COLO829 (cell line): ENCODE measurements at places on chromosomes 16 and 17.
A peak's percentile ranks its signal among the peaks of the same experiment; 100 is the strongest.

DNA sequence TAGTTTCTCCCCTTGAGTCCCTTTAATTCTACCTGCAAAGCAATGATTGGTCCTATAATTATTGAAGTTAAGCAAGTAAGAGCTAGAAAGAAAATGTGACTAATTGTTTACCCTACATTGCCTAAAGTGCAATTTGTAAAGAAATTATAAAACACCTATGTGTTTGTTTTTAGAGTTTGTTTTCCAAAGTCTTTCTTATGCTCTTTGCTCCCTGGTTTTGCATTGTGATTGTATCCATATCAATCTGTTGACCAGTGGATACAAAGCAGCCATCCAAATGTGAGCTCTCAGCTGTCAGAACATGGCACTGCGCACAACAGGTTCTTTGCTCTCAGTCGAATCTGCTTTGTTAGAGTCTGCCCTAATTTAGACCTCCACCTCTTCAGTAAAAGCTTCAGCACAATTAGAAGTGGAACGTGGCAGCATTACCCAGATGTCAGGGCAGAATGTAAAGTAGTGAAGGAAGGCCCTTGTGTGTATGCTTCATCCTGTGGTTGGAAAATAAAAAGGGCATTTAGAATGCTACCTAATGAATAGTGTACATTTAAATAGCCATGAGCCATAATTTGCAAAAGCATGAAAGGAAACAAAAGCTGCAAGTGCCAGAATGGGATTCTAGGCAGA lies 70.5 kb downstream of the AATF start:
- peak; percentile 52 for DNase-seq

DNA sequence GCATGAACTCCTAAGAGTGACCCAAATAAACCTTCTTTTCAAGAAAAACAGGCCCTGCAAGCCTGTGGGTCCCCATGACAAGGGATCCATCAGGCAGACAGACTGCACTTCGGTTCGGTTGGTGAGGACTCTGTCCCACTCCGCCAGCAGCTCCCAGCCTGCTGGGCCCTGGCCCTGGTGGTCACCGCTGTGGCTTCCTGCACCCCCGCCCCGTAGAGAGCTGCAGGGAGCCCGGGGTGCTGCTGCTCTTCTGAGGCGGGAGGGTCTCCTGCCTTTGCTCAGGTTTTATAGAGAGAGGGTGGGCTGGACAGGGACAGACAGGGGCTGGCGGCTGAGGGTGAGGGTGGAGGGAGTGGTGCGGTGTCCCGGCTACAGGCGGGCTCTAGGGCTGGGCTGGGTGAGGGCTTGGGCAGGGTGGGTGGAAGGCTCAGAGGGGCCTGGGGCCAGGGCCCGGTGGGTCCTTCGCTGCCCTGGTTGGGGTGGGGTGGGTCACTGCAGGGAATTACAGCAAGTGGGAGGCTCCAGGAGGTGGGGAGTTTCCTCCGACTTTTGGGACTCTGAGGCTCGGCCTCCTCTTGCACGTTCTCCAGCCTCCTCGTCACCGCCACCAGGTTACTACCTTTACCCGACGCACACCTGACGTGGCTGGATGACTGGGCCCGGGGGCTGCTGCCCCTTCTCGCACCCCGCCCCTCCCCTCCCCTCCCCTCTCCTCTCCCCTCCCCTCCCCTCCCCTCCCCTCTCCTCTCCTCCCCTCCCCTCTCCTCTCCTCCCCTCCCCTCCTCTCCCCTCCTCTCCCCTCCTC lies 90.2 kb upstream of the CBX4 start:
- no peak for DNase-seq

DNA sequence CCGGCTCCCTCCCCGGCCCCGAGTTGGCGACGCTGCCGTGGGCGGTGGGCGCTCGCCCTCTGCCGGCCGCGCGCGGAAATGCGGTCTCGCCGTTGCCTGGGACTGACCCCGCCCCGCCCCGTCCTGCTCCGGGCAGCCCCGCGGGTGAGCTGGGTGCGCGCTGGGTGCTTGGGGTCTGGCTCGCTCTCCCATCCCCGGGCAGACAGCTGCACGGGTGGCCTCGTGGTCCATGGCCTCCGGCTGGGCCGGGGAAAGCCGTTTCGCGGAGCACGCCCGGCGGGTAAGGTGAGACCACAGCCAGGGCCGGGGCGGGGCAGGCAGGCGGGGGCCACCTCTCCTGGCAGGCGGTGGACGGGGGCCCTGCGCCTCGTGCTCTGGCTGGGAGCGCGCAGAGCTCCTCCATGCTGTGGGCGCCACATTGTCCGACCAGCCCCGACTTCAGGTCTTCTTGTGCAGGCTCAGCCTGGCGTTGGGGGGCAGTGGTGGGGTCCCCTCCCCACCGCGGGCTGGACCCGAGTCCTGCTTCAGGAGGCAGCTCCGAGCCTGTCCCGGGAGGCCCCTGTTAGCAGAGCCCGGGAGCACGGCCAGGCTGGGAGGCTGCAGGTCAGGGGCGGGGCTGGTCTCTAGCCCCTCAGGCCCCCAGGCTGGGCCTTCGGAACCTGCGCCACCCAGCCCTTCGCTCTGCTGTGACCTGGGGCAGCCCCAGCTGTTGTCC lies 7.0 kb upstream of the C1QTNF8 start:
- peak; percentile 61 for DNase-seq

DNA sequence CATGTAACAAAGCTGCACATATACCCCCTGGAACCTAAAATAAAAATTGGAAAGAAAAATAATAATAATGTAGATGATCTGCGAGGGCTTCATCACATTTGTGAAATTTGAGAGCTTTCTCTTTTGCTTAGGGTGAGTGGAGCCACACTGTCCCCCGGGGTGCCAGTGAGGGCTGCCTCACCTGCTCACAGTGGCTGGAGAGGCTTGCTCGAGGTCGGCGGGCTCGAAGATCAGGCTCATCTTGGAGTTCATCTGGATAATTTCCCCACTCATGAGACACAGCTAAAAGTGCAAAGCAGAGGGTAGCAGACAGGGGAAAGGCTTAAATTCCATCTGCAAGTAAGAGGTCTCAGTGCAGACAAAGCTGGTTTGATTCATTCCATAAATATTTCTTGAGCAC lies 123.8 kb downstream of the DNAH3 start:
- DNase-seq = no peak

DNA sequence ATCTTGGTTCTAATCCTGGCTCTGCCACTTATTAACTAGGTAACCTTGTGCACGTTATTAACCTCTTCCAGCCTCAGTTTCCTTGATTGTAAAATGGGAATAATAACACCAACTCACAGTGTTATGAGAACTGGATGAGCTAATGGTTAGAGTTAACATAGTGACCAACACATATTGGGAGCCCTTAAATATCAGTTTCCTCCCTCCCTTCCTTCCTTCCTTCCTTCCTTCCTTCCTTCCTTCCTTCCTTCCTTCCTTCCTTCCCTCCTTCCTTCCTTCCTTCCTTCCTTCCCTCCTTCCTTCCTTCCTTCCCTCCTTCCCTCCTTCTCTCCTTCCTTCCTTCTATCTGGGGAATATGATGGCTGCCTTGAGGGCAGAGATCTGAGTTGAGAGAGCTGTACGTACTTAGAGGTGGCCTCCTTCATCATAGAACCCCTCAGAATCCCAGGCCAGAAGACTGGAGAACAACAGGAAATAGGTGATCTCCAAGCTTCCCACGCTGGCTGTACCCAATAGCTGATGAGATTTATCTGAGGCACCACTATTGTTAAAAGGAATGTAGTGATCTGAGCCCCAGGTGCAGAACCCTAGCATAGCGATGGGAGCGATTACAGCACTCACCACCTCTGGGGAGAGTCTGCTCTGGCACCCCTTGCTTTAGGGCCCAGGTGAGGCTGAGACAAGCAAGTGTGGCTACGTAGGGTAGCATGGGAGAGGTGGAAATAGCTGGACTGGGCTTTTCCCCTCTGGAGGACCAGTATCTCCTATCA lies 26.2 kb downstream of the CCR7 start:
- no peak for DNase-seq

- DNase-seq = no peak
These were observed 558 bp downstream of the PEX12 start for GRCh38 chr17:35577830-35578196.

DNA sequence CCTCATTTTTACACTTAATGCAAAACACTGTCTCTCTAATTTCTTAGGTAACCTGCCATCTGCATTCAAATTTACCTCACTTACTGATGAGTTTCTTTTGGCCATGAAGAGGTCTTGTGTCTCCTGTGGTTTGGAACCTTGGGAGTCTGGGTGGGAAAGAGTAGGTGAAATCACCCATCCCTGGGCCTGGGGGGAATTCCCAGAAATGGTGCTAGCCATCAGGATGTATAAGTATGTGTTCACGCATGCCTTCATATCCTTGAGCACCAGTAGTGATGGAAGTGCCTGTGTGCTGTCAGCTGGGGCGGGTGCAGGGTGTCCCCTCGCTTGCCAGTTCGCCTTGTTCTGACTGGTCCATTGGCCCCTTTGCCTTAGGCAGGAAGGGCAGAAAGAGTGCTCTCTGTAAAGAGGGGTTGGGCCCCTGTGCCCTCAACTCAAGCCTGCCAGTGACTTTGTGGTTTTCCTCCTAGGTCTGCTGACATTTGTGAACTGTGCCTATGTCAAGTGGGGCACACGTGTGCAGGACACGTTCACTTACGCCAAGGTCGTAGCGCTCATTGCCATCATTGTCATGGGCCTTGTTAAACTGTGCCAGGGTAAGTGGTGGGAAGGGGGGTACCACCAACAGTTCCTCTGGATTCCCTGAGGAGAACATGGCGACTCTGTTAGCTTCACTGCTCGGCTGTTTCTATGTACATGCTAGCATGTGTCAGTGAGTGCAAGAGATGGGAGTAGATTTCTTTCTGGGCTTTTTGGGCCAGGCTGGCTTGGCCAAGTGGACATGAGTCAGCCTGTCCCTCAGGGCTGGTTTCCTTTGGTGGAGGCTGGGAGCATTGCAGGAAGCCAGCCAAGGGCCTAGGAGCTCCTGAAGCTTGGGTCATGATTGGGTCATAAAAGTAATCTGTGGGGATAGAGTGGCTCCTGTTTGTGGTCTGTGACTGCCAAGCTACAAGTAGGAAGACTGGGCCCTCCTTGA lies 23.2 kb downstream of the SLC7A6OS start:
- DNase-seq = no peak

DNA sequence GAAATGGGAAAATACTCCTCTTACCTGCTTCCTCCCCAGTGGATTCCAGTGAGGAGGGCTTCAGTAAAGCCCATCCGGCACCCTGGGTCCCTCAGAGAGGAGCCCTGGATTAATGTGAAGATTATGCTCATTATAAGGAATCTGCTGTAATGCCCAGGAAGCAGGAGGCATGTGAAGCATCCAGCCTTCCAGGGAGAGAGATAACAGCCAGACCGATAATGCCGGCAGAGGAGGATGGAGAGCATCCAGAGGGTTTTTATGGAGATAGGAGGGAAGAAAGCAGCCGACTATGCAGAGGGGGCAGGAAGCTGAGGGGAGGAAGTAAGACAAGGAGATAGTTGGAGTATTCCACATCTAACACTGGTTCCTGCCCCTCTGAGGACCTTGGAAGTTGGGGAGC lies 53.7 kb upstream of the TMEM132E start:
- no peak for DNase-seq

- no peak for DNase-seq
These were observed 1183.2 kb downstream of the CDH11 start for GRCh38 chr16:63938661-63939060.

- DNase-seq = no peak
These were observed 396.9 kb downstream of the CDH13 start for GRCh38 chr16:83023640-83024039.

DNA sequence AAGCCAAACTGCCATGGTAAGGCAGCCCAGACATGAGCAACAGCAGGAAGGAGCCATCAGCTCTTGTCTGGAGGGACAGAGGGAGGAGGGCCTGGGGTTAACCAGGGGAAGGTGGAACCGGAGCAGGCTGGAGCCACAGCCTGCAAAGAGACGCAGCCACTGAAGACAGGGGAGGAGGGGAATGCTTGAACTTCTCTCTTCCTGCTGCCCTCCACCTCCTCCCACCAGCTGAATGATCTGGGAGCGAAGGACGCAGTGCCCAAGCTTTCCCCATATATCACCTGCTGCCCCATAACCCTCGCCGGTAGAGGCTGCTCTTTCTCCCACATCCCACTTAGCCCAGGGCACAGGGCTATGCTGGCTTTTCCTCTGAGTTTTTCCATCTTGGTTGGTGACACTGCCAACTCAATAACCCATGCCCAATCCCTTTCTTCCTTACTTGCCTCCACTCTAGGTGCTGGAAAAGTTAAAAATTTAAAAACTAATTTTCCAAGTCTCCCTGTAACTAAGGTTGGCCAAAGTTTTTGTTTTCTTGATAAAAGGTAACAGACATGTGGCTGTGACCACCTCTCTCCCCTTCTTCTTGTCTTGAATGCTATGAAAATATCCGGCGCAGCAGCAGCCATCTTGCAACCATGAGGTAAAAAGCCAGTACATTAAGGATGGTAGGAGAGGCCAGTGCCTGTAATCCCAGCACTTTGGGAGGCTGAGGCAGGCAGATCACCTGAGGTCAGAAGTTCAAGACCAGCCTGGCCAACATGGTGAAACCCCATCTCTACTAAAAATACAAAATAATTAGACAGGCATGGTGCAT lies 21.8 kb upstream of the CACNG4 start:
- no peak for DNase-seq

- DNase-seq = no peak
These were observed 154.2 kb downstream of the MRM1 start for GRCh38 chr17:36755586-36755985.

DNA sequence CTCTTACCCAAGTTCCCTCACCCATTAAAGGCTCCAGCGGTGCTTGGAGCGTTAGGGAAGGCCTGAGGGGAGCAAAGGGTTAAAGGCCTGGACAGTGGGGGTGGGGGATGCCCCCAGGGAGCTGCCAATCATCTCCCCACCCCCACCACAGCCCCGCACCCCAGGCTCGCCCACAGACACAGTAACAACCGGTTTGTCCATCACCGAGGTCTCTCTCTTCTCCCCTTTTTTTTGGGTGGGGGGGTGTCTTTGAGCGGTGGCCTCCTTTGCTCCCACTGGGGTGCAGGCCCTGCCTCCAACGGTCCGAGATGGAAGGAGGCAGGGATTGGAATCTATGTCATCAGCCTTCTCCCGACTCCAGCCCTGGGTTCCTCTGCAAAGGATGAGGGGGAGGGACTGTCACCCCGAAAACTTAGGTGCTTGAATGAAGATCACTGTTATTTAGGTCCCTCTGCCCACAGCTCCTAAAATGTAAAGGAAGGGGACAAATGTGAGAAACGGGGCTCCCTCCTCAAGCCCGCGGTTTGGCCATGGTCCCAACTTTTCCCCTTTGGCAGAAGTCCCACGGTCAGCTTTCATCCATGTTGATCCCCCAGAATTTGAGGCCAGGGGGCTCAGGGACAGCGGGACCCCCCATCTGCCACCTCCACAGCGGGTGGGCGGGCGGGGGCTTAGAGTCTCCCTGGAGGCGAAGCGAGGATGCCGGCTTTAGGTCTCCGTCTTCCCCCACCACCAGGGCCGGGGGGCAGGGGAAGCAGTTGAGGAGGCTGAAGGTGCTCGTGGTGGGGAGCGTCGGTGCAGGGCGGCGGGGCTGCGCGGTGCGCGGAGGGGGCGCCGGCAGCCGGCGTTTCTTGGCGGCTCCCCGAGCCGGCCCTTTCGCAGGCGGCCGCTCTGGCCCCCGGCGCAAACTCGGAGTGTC lies 1.7 kb downstream of the EPOP start:
- DNase-seq = no peak

- DNase-seq = no peak
These were observed 178.1 kb upstream of the CCL2 start for GRCh38 chr17:34076743-34077631.
